ENCODE measurements at places on chromosomes 2 and 18. TPM values are rescaled to one million over a fixed set of nuclear protein-coding genes. Genes with fewer than 3 reads are reported as not detected.

GRCh38 chr2:229084447-229084846 lies 186.6 kb downstream of the PID1 start:
- no peak for DNase-seq

- no peak for DNase-seq
Observed at GRCh38 chr2:136375017-136375901, 257.3 kb upstream of the CXCR4 start.

- no peak for DNase-seq
Observed at GRCh38 chr2:11824901-11825828, 78.7 kb downstream of the LPIN1 start.

GRCh38 chr2:239792405-239793084 lies 232.6 kb downstream of the NDUFA10 start:
- no peak for DNase-seq

GRCh38 chr2:134583462-134583861 lies 135.3 kb downstream of the TMEM163 start:
- no peak for DNase-seq

Gene DSG3
- not detected for polyA plus RNA-seq

DNA sequence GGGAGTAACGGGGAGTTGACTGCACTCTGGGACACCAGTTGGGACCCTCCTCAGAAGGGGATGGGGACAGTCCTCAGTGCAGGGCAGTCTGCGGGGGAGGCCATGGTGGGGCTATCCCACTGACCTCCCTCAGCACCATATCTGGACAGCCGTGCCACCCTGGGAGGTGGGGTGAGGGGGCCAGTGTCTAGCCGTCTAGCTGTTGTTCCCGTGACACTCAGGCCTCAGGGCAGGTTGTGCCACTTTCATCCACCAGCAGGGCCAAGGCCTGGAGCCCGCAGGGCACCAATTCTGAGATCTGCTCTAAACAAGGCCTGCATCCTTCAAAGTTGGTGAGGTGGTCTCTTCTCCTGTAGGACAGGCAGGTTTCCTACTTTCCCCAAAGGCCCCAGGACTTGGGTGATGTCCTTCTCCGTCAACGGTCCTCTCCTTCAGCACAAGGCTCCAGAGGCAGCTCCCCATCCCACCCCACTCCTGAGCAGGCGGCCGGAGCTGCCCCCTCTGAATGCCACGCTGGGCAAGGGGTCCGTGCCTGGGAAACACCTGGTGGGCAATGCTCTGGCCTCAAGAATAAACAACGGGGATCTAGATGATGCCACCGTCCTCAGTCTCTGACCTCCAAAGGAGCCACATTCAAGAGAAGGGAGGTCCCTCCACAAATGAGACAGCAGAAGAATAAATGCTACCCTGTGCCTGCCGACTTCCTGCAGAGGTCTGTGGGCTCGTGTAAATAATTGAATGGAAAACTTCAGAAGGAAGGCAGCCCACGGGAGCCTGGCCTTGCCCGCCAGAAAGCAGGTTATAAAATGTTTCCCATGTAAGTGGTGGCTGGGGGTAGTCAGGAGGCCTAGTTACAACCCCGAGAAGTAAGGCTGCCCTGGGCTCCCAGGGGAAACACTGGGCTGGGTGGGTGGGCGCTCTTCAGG lies 42.8 kb upstream of the PTMA start:
- no peak for DNase-seq

DNA sequence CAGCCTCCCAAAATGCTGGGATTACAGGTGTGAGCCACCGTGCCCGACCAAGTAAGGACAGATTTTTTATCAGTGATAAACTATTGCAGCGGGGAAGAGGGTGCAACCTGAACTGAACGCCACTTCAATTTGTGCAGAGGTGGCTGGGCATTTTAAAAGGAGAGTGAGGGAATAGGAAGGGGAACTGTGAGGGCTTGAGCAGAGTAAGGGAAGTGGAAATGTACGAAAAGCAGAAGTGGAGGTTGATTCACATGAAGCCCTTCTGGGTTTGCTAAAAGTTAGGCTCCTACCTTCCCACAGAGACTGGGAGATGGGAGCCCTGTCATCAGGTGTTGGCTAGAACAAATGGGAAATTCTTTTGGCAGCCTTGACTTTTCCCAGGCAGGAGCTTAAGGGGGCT lies 6.1 kb downstream of the STK11IP start:
- no peak for DNase-seq

DNA sequence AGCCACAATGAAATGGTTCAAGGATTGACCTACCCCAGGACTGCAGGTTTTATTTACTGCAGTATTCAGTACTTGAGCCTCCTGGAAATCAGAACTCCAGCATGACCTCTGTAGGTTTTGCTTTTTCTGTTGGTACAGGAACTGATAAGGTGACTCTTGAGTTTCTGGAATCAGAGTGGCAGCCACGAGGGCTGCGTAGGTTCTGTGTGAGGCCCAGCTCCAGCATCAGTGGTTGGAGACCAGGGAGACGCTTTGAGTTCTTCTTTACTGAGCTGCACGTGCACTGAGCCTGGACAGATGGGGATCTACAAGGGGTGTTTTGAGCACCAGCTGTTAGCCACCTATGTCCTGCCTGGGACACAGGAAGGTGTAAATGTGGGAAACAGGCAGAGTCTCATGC lies 222.7 kb upstream of the EPAS1 start:
- DNase-seq = no peak

- no peak for DNase-seq
Observed at GRCh38 chr2:73291461-73292315, 1.7 kb downstream of the EGR4 start.

DNA sequence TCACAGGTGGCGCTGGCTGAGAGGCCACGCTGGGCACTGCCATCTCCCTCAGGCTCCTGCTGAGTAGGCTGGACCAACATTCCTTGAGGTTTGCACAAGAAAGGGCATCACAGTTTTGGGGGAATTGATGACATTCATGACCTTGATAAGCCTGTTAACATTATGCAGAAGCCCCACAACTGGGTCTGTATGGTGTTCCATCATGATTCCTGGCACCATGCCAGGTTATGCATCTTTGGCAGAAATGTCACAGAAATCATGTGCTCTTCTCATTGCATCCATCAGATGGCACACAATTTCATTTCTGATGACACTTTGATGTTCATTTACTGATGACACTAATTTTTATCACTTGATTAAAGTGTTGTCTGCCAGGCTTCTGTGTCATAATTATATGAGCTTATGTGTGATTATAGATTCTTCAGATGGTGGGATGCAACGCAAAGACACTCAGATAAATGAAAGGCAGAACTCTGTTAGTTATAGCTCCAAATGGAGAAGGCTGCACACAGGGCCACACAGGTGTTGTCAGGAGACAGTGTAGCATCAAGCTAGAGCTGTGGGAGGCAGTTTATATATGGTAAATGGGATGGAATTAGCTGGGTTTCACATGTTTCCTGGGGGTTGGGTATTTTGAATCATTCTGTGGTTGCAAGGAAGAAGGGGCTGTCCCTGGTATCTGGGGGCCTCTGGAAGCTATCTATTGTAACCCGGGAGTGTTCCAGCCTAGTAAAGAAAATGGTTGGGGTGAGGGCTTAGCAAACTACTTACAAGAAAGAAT lies 191.3 kb downstream of the SLC39A10 start:
- DNase-seq = no peak

- no peak for DNase-seq
Observed at GRCh38 chr18:5238371-5238976, 41.4 kb upstream of the AKAIN1 start.

DNA sequence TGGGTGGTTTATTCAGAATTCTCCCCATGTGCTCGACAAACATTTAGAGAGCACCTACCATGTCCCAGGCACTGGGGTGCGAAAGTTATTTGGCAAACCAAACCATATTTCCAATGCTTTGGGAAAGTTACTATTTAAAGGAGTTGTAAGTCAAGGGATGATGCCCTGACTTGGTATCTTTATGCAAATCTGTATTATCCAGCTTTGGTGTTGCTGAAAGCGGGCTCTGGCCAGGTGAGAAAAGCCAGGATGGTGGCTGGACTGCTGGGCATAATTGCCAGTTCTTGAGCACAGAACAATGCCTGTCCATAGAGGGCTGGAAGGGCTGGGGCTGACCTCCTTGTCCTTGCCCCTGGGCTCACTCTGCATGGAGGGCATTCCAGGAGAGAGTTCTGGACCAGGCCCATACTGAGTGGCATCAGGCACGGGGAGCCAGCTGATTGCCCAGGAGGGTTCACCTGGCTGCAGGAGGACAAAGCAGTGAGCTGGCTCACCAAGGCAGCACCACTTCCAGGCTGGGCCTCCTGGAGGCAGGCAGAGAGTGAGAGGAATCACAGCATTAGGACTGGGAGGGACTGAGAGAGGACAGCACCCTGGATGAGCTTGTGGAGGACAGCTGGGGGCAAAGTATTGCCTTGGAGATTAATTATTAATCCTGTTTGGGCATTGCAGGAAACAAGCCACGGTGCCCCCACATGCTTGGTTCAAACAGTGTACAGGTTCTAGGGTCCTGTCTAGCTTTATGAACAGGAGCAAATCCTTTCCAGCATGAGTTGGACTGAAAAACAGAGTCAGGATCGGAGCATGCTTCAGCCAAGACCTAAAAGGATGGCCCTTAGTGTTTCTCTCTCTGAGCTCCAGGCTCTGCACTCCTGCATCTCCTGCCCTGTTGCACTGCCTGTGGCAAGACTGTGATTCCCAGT lies 7.1 kb downstream of the KHK start:
- DNase-seq = no peak

- DNase-seq = no peak
Observed at GRCh38 chr18:38545071-38545470, 979.5 kb upstream of the CELF4 start.
